ENCODE measurements at places on chromosomes 4 and X.

DNA sequence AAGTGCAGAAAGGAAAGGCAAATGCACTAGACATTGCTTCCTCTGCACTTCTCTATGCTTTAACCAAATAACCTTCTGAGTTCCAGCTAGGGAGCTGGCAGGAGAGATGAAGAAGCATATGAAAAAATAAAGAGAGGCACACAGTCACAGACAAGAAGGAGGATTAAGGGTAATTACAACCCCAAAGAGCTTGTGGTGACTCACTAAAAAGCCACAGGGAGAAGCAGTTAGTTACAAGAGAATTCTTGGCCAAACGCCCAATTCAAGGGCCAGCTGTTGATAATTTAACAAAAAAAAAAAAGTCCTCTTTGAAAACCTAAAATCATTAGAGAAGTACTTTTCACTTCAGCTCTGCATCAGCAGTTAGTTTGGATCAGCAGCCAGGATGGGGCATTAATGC lies 478.0 kb downstream of the KCNIP4 start:
- DNase-seq = no peak

DNA sequence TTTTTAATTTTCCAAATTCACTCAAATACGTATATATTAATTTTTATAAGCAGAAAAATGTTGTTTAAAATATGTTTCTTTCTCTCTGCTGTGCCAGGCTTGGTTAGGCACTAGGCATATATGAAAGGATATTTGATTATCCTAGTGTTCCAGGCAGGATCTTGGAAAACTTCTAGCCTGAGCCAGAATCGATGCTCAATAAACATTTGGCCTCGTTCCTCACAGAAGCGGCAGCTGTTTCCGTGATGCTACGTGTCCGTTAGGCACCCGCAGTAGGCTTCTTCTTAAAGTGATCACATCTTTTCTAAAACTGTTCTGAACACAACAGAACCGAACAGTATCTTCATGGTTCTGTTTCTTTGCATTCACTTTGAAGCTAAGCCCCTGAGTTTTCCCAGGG lies 50.1 kb upstream of the CRMP1 start:
- no peak for DNase-seq

DNA sequence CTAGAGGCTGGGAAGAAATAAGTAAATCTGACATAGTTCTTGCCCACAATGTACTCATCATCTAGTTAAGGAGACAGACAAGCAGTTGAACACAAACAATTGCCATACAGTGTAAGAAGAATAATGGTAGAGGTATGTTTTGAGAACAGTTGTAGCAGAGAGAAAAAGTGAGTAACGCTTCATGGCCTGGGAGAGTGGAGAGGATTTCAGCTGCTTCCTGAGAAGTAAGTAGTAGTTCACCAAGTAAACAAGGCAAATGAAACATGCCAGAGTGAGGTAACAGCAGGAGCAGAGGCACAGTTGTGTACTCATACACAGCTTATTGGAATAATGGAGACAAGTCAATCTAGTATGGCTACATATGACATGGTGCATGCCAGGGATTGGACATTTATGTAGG lies 53.6 kb upstream of the RAP2C start:
- no peak for DNase-seq

DNA sequence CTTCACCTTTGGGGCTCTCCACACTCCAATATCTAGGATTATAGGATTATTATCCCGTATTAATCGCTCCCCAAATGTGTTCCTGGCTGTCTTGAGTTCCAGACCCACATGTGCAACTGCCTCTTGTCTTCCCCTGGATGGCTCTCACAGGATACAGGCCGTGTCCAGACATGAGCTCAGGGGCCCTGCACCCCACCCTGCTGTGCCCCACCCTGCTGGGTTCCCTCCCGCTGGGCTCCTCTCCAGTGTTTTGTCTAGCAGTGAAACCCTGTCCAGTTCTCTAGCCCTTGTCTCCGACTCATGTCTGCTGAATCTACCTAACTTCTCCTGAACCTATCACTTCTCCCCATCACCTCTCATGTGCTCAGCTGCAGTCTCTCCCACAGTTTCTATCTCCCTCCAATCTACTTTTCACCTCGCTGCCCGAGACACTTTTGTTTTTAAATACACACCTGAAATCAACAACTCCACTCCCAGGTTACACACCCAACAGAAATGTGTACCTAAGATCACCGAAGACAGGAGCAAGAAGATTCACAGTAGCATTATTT lies 2.0 kb downstream of the RNF212 start:
- no peak for DNase-seq

DNA sequence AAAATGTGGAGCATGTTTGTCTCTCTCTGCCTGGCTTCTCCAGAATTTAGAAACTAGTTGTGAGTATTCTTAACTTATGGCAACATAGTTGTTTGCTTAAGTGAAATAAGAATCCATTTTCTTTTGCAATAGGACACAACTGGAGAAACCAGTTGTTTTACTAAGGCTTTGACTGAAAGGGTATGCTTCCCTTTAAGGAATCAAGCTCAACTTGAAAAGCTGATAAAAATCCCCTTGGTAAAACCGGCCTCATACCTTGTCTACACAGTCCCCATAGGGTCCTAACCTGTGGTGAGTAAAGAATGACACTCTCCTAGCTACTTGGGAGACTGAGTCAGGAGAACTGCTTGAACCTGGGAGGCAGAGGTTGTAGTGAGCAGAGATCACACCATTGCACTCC lies 139.8 kb downstream of the NR3C2 start:
- no peak for DNase-seq

- no peak for DNase-seq
These were observed 26.4 kb downstream of the NKX1-1 start for GRCh38 chr4:1379801-1380331.

DNA sequence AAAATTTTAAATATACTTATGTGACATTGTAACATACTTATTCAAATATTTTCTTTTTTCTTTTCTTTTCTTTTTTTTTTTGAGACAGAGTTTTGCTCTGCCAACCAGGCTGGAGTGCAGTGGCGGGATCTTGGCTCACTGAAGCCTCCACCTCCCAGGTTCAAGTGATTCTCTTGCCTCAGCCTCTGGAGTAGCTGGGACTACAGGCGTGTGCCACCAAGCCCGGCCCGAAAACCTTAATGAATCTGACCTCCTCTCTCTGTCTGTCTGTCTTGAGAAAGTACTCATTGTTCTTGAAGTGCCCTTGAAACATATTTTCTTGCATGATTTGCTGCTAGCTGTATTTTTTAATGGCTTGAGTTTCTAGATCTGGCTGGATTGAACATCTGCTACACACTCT lies 136.8 kb downstream of the ANAPC4 start:
- DNase-seq = no peak

DNA sequence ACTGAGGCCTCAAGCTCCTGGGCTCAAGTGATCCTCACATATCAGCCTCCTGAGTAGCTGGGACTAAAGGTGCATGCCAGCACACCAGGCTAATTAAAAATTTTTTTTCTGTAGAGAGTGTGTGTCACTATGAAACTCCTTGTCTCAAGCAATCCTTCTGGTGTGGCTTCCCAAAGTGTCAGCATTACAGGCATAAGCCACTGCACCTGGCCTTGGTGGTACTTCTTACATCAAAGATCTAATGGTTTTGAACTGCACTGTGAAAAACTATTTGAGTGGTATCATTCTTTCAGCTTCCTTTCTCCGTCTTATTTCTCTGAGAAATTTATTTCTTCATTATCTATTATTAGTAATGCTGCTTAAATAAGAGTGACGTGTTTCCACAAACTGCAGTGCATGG lies 98.5 kb downstream of the UNC5C start:
- DNase-seq = no peak

DNA sequence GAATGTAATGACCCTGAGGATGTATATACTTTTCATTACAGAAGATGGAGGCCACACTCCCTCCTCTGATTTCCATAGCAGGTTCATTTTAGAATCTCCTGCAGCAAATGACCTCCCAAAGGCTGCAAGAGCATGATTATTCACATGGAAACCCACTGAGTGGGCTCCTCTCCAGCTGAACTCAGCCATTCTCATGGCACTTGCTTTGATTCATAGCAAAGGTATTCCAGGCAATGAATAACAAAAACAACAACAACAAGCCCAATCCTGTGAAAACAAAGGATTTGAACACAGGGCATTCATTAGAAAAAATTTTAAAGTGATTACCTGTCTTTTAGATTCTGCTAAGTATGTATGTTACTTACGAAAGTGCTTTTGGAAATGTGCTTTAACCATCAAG lies 894.0 kb upstream of the FRG1 start:
- DNase-seq = no peak

GRCh38 chr4:17535906-17536305 lies 20.9 kb downstream of the CLRN2 start:
- no peak for DNase-seq

DNA sequence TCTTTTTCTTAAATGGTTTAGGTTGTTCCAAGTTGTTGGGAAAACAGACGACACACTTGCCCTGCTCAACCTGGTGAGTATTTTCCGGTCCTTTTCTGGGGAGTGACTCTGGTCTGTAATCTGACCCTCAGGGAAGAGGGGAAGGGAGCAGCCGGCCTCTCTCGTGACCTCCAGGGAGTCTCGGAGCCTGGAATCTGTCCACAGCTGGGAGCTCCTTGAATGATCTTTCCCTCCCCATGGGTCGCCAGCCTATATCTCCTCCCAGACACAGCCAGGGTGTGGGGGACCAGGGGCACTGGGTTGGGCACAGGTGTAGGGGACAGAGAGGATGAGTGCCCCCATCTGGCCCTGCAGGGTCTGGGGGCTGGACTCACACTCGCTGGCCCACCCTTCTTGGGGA lies 18.9 kb downstream of the TMEM175 start:
- DNase-seq = no peak

DNA sequence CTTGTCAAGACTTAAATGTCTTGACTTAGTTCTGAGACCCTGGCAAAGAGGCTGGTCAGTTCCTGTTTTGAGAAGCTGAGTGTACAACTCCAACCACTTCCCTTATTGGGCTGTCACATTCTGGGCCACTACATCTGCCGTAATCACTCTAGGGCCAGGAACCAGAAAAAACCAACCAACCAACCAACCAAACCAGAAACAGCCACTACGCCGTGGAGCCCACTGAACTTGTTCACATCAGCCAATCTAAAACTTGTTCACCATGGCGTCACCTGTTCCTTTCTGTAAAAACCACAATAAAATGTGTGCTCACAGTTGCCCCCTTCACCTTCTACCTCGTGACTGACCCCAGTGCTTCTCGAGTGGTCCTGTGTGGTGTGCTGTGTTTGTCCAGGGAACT lies 107.3 kb downstream of the JADE1 start:
- no peak for DNase-seq

GRCh38 chrX:64184396-64184795 lies 21.1 kb downstream of the AMER1 start:
- DNase-seq = no peak

DNA sequence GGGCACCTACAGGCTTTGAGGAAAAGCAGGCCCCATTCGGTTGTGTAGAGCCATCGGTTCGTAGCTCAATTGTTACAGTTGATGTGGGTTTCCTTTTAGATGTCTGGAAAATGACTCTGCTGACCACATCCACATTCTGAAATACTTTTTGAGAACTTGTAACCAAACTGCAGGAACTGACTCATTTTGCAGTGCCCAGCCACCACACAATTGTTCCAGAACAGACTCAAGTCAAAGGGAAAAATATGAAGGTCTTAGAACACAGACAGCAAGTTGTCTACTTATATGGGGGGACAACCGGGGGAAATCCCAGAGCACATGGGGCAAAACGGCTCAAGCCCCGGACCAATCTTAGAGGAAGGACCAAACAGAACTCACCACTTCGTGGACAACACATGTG lies 557.6 kb upstream of the DIPK2B start:
- peak; percentile 71 for DNase-seq

- DNase-seq = peak; percentile 70
These were observed 194.0 kb downstream of the GASK1B start for GRCh38 chr4:157978680-157979361.

DNA sequence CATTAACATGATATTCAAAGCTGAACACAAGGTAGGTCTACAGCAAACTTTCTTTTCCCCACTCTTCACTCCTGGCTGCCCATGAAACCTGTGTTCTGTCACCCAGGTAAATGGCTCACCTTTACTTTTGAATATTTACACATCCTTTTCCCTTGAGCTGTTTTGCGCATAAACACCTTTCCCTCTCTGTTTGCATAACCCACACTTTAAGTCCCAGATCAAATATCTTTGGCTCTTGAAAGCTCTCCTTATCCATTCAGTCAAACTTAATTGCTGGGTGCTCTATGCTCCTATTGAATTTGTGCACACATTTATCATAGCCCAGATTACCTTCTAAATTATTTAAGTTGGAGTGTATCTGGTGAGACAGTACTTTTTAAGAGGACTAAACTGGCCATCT lies 51.7 kb upstream of the ATP8A1 start:
- no peak for DNase-seq

- DNase-seq = no peak
These were observed 94.0 kb upstream of the TEX13A start for GRCh38 chrX:105314458-105314857.

DNA sequence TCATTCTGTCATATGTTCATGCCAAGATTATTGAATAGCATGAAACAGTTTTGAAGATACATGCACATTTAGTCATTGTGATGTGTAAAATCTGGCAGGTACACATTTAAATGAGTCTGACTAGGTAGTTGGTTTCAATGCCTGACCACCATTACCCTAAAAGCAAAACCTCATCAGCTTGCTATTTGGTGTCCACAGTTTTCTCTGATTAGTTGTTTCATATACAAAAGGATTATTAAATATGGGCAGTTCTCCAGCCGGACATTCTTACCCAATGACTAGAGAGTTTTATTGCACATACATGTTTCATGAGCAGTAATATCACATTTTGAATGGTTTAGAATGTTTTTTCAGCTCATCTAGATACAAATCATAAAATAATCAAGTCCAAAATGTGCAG lies 23.7 kb downstream of the DCHS2 start:
- no peak for DNase-seq

GRCh38 chr4:76856243-76857073 lies 41.5 kb downstream of the SOWAHB start:
- no peak for DNase-seq

- DNase-seq = no peak
These were observed 304.5 kb upstream of the DIPK2B start for GRCh38 chrX:45505214-45505613.

DNA sequence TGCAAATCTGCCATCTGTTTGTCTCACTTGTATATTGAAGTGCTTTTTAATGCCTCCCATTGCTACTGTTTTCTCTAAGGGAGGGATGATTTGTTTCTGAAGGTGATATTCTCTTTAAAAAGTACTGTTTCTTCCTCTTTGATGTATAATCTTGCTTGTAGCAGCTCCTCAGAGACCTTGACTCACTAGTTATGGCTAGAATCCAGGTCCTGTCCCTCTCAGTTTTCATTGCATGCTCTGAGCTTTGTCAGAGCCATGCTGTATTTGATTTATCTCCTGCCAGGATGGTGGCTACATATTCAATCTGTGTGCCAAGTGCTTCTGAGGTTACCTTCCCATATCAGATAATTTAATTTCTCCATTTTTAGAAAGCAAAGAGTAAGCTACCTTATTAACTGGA lies 56.0 kb downstream of the GLUD2 start:
- no peak for DNase-seq

GRCh38 chr4:42531341-42532030 lies 125.4 kb downstream of the ATP8A1 start:
- no peak for DNase-seq

DNA sequence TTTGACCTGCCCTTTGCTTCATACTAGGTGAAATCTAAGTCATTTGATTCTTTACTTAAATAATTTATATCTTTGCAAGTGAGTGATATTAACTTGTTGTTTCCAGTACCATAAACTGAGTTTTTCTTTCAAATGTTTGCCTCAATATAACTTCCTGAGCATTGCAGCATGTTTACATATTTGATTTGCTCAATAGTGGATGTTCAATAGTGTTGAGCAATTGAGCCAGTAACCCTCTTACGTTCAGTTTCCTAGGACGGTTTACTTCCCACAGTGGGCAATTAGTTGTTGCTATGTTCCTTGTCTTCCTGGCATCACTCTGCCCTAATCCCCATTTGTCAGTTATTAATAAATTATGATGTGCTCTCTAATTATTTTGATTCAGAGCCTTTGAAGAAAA lies 278.5 kb downstream of the EPHA5 start:
- no peak for DNase-seq

Data from MM.1S (cell line).